ENCODE measurements at places on chromosomes 4 and X.

DNA sequence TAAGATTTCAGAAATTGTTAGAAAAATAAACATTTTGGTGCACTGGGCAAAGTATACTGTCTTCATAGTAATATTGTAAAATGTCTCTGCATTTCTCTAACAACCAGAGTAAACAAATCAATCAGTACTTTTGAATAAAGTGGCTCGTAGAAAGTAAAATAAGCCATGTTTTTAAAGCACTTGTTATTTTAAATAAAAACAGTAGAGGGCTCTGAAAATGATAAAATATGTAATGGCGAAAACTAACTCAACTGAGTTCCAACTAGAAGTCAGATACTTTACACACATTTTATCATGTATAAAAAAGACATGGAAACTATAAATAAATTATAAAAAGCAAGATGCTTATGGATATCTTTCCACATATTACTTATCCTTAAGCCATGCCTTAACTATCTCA is 1134.4 kb downstream of the PDHA2 start:
- no peak for DNase-seq

DNA sequence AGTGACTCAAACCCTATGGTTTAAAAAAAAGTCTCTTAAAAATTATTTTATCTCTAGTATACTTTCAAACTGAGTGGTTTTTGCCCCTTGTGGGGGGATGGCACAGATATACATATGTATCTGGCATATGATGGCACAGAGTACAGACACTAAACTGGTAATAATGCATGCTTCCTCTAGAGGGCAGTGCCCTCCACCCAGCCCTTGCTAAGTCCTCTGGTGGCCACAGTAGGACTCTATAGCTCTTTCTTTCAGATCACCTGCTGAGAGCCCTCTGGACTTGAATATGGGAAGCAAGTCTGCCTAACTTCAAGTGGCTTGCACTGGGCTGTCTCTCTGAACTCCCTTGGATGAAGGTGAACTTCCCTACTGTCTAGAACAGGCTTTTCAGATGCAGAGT is 66.3 kb downstream of the TSPAN7 start:
- no peak for DNase-seq

DNA sequence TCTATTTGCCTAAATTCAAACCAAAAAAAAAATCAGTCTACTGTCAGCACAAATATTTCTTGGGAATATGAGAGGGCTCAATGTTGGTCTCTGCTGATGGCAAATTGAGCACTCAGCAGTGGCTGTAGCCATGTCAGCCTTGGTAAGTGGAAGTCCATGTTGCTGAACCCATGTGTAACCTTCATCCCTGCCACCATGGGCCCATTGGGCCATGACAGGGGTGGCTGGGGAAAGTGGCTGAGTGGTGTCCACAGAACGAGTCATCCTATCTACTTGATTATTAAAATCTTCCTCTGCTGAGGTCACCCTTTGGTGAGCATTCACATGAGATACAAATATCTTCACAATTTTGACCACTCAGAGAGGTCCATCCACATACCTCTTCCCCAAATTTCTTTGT is 56.8 kb upstream of the FAM9B start:
- DNase-seq = no peak

GRCh38 chr4:146790515-146790914 is 151.8 kb downstream of the POU4F2 start:
- no peak for DNase-seq

GRCh38 chrX:31702222-31702621 is 630.4 kb upstream of the FTHL17 start:
- DNase-seq = no peak
